ENCODE measurements at places on chromosomes 1 and 21.

- peak; percentile 44 for DNase-seq
Measured at GRCh38 chr1:208025031-208025430, 114.1 kb upstream of the CD34 start.

- DNase-seq, result no peak
Measured at GRCh38 chr1:51741121-51741681, 124.3 kb downstream of the OSBPL9 start.

DNA sequence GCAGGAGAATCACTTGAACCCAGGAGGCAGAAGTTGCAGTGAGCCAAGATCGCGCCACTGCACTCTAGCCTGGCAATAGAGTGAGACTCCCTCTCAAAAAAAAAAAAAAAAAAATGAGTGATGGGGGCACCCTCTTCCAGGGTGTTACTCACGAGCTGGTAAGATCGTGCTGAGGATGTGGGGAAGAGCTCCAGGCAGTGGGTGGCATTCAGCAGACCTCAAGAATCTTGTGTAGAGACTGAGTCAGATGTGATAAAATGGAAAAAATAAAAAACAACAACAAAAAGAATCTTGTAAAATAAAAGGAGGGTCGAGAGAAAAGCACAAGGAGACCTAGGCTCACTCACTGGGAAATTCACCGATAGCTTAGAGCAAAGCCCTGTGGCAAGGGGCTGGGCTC, 38.5 kb downstream of the EPHA2 start:
- peak; percentile 61 for DNase-seq

GRCh38 chr1:165856606-165857005, 29.2 kb downstream of the UCK2 start:
- no peak for DNase-seq

DNA sequence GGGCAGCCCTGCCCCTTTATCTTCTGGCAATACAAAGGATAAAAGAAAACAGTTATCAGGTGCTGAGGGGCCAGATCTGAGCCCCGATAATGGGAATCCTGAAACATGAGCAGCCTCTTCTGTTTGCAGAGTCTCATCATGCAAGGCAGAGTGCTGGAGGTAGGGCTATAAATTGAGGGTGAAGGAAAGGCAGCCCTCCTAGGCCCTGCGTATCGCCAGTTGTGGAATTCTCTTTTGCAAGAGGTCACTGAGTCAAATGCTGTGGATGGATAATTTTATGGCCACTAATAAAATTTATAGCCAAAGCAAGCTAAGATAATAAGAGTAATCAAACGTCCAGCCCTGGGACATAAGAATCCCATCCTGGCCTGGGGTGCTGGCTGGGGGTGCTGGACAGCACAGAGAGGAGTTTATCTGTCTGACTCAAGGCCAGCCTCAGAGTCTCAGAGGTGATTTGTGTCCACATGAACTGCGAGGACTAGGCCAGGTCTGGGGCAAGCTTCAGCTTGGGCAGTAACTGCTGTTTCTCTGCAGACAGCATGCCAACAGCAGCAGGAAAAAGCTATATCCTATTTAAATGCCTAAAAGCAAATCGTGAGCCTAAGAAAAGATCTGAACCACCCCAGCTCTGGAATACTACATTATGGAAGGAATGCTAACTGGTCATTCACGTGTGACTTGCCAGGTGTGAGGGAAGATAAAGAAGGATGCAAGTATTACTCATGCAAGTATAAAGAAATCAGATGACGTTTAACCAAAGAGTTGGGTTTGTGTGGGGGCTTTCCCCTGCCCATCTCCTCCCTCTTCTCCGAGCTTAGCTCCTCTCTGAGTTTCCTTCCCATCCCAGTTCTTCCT, 254.8 kb downstream of the KIF26B start:
- DNase-seq, result no peak

DNA sequence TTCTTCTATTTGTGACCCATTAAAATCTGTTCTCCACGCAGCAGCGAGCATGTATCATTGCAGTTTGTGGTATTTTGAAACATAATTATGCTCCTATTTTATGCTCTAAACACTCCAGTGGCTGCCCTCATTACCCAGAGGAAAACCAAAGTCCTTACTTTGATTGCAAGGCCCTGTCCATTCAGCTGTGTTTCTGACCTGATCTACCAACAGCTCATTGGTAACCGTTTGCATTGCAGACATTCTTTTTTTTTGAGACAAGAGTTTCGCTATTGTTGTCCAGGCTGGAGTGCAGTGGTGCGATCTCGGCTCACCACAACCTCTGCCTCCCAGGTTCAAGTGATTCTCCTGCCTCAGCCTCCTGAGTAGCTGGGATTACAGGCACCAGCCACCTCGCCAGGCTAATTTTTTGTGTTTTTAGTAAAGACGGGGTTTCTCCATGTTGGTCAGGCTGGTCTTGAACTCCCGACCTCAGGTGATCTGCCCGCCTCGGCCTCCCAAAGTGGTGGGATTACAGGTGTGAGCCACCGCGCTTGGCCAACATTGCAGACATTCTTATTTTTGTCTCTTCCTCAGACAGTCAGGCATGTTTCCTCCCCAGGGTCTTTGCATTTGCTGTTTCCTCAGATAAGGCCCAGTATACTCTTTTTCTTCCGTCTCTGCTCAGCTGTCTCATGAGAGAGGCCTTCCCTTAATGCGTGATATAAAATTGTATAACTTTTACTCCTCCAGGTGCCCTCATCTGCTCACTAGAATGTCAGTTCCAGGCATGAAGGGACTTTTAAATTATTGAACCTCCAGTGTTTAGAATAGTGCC, 32.5 kb downstream of the THRAP3 start:
- no peak for DNase-seq

GRCh38 chr1:208329300-208329699, 85.1 kb upstream of the PLXNA2 start:
- no peak for DNase-seq

DNA sequence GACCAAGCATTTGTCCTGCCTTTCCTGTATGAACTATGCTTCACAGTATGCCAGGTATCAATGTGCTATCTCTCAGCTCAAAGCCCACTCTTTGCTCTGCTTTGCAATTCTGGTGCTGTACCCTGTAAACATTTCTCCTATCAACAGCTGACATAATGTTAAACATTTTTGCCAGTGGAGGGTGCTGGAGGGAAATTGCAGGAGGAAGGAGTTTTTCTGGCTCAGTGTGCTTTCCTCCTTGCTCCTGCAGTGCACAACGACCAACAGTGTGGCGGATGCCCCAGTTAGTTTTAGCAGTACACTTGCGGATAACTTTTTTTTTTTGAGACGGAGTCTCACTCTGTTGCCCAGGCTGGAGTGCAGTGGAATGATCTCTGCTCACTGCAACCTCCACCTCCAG, 67.1 kb upstream of the PTGFRN start:
- peak; percentile 35 for DNase-seq

GRCh38 chr1:119674835-119675289, 26.8 kb upstream of the ZNF697 start:
- peak; percentile 69 for DNase-seq

DNA sequence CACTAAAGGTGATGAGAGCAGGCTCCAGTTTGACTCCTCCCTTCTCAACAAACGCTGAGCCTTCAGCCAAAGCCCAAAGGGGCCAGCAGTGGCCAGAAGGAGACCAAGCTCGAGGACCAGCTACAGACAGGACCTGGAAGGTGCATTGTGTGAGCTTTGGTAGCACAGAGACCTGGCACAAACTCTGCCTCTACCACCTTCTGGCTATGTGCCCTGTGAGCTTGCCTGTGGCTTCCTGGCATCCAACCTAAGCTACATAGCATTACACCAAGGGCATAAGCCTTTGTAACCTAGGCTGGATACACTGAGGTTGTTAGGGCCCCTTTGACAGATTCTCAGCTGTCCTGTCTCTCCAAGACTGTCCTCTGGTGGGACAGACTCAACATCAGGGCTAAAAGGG, 6.6 kb upstream of the VWA5B1 start:
- no peak for DNase-seq

DNA sequence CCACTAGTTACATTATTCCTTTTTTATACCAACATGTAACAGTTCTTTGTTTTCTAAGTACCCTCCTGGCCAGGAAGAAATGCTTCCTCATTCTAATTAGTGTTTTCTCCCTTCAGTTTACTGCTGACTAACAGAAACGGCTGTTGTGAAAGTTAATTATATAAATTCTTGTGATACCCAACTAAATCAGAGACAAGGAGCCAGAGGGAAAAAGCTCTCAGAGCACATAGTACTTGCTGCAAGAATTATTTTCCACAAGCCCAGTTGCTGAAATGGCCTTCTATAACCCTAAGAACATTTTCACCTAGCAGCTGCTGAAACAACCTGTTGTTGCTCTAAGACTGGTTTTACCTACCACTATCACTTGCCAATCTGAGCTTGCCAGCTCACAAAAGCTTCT, 82.4 kb downstream of the FAF1 start:
- DNase-seq, result no peak

DNA sequence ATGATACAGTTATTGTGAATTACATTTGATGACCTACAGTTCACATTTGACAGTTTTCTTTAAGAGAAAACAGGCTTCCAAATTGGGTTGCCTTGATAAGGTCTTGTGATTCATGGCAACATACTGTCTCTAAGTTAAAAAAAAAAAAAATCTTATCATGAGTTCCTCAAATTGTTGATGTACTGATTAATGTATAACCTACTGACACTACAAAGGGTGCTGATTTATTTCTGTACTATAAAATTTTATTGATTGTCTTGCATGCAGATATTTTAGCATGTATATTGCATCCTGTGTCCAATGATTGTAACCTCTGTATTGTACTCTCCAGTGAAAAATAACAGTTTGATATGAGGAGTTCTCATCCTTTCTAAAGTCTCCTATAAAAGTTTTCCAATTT, 197.3 kb upstream of the IVNS1ABP start:
- DNase-seq, result no peak

DNA sequence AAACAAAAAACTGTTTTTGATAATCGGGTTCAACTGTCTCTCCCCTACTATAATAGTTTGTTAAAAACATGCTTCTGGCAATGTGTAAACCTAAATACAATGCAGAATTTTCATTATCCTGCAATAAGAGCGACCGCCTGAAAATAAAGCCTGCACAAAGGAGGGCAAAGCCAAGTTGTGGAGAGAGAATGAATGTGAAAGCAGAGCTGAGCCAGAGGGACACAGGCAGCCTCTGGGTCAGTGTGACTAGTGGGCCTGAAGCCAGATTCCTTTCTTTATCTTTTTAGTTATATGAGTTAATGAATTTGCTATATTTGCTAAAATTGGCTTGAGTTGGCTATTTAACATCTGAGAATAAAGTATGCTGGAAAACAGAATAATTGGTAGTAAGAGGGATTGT, 615.2 kb downstream of the PLA2G4A start:
- DNase-seq, result no peak

DNA sequence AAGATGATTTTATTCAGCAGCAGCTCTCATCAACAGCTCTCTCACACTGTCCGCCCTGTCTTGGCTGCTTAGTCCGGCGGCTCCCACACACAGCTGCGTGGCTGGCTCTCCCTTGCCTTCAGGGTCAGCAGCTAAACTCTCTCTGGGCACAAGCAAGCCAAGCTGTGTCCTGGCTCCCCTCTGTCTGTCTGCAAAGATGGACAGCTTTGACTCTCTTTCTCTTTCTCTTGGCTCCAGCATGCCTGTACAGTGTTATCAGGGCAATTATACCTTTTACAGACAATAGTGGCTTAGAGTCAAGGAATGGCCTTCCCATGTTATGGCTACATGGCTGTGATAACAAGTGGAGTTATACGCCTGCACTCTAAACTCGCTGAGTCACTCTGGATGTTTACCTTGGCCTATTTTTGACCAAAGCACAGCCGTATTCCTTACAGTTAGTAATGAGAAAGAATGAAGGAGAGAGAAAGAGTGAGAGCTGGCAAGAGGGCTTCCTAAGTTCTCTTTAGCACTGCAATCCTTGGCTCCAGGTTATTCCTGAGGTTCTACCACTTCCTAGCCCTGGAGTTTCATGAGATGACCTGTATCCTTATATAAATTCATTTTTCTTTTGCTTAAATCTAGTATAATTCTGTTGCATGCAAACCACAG, 59.9 kb upstream of the ZSWIM5 start:
- peak; percentile 18 for DNase-seq

DNA sequence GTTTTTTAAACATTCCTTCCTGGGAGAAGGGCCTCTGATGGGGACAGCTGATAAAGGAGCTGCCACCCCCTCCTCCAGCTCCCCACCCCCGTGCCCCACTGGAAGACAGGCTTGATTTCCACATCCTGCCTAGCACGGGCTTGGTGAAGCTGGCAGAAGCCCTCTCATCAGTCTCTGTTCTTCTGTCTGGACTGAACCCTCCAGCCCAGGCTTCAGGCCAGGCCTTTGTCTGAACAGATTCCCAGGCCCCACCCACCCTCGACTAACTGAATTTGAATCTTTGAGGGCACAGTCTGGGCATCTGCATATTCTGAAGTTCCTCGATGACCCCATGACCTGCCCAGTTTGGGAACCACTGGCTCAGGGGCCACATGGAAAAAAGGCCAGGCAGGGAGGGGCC, 75.3 kb downstream of the CD58 start:
- DNase-seq, result peak; percentile 37

DNA sequence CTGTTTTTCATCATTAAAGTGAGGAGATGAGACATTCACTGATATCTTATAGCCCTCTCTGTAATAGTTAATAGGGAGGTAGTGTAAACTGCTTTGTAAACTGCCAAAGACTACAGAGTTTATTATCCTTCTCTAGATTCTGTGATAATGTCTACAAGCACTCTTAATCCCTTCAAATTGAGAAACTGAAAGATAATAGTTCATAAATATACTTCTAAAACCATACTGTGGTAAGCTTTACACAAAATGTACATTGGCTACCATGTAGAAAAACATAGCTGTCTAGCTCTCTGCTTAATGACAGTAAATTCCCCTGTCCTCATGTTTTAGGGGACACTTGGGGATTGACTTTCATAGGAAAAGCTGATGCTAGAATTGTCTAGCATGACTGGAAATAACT, 39.6 kb downstream of the CXADR start:
- no peak for DNase-seq

GRCh38 chr1:40588586-40588985, 57.1 kb downstream of the ZNF684 start:
- DNase-seq, result no peak

DNA sequence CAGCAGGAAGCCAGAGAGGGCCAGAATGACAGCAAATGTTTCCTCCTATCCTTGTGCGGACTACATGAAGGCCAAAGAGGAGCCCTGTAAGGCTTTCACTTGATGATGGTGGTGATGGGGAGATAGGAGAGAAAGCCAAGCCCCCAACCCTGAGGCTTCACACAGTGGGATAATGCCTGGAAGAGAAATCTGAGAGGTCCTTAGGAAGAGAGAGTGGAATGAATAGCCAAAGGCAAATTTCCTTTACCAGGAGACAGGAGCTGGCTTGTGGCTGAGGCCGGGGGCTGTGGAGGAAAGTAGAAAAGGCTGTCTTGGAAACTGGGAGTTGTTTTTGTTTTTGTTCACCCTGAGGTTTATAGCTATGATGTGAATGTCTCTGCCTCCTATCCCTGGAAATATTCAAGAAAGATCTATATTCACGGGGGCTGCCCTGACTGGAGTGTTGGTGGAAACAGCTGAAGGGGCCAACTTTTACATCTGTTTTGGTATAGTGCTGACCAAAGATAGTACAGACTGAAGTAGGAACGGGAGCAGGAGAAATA, 13.0 kb upstream of the RNF19B start:
- DNase-seq, result no peak

Measured in AG20443 (cell line).